Naive B cell (primary cell): ENCODE measurements at places on chromosomes 3 and 15. TPM values are rescaled to one million over a fixed set of nuclear protein-coding genes. Genes with fewer than 3 reads are reported as not detected.

The ITGA11 gene
- not detected for polyA plus RNA-seq

The BFSP2 gene
- 0.94 TPM for polyA plus RNA-seq

The CEP97 gene
- polyA plus RNA-seq = 5.8 TPM

The SKOR1 gene
- not detected for polyA plus RNA-seq

The MKRN3 gene
- 0.54 TPM for polyA plus RNA-seq

The KY gene
- not detected for polyA plus RNA-seq

The FGF7 gene
- polyA plus RNA-seq = not detected

The WDR72 gene
- not detected for polyA plus RNA-seq

The TEX9 gene
- polyA plus RNA-seq = 0.48 TPM

The ADGRG7 gene
- polyA plus RNA-seq = not detected
